Stimulated activated CD4-positive, alpha-beta T cell treated with anti-CD3 and anti-CD28 coated beads, Interleukin-15, amount 100 ng/mL, for 24 hours (primary cell): ENCODE measurements at places on chromosomes 3 and 15.

GRCh38 chr3:115638991-115639390 lies 15.7 kb downstream of the GAP43 start:
- DNase-seq: no peak

GRCh38 chr3:147218965-147219364 lies 187.4 kb downstream of the ZIC4 start:
- DNase-seq: no peak

- peak; percentile 69 for DNase-seq
Measured at GRCh38 chr3:142993958-142994442, 7.4 kb upstream of the U2SURP start.

GRCh38 chr3:72270072-72270681 lies 485.2 kb upstream of the PROK2 start:
- DNase-seq: no peak

GRCh38 chr15:40792394-40792793 lies 14.5 kb upstream of the ZFYVE19 start:
- DNase-seq: no peak

- no peak for DNase-seq
Measured at GRCh38 chr15:48402427-48403177, 71.4 kb downstream of the DUT start.

DNA sequence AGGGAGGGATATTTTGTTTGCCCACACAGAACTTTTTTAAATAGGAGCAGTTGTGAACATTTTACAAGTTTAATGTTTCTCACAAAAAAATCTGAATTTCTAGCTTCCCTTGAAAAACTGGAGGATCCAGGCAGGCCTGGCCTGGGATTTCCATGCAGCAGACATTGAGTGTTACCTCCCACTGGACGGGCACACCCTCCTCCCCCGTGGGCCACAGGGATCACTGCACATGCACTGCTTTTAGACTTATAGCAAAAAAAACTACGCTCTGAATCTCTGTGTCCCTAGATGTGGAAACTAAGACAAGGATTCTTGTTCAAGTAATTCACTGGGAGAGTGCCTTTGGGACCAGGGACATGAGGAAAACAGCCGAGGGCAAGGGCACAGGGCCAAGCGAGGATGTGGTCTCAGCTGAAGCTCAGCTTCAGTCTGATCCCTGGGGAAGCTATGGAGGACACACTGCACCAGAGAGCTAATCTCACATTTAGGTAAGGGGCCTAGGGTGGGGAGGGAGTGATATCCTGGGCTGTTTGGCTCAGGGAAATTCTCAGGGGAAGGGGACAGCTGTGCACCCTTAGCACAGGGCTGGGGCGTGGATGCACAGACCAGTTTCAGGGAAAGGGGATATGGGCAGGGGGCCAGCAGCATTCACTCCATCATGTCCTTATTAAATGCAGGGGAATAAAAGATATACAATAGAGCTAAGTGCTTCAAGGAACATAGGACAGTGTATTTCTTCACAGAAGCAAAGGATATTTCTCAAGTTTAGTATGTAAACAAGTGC lies 46.0 kb downstream of the FSIP1 start:
- no peak for DNase-seq

GRCh38 chr15:84586696-84587095 lies 14.1 kb upstream of the ZSCAN2 start:
- DNase-seq: no peak

DNA sequence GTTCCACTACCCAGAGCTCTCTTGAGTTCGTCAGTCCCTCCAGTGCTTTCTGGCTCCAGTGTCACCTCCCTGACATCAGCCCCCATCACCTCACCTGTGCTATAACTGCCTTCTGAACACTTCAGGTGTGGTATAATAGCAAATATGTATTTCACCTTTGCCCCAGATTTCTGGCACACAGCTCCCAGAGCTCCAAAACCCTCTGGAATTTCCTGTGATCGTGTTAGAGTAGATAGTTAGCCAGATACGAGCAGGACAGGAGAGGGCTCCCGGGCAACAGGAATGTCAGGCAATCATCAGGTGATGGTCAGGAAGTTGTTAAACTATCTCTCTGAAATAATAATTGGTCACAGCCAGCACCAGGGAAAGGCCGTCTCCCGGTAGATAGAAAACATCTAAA lies 22.6 kb upstream of the LIMD1 start:
- DNase-seq: no peak

DNA sequence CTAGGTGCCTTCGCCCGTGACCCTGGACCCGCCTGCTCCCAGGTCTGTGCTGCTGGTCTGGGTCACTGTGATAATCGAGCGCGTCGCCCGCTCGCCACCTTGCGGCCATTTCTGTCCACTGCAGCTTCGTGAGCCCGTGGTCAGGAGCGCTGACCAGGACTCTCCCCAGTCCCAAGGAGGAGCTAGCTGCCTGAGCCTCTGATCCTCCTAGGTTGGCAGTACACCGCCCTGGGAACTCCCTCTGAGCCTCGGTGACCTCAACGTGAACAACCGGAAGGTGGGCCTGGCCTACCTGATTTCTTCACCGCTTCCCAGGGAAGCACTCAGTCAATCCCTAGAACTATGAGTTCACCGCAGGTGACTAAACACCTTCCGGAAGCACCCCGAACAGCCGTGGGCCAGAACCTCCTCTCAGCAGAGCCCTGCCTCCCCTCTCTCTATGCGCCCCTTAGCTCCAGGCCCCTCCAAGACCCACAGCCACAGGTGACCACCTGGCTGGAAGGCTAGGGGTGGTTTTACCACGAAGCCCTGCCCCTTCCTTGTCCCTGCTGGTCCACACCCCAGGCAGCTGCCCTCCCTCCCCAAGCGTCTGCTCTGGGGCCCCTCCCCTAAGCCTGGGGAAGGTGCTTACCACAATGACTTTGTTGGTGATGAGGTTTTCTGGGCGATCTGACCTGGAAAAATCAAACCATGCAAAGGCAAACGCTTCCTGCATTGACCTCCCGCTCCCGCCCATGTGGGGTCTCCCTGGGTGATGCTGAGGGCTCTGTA lies 9.7 kb downstream of the PLA2G4D start:
- DNase-seq: peak; percentile 55

DNA sequence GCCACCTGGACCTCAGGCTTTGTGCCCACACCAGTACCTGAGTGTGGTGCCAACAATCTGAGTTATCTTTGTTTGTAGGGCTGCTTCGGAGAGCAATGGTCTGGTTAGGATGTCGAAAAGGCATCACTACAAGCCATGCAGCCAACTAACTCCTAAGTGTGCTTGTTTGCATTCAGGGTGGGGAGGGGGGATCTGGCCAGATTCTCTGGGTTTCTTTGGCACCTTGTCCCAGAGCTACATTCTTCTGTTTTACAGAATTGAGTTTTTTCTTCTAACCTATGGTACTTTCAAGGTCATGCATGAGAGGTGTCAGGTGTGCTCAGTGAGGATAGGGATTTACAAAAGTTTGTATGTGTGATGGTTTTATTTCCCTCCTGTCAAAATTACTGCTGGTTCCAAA lies 391.4 kb upstream of the RARB start:
- DNase-seq: no peak

DNA sequence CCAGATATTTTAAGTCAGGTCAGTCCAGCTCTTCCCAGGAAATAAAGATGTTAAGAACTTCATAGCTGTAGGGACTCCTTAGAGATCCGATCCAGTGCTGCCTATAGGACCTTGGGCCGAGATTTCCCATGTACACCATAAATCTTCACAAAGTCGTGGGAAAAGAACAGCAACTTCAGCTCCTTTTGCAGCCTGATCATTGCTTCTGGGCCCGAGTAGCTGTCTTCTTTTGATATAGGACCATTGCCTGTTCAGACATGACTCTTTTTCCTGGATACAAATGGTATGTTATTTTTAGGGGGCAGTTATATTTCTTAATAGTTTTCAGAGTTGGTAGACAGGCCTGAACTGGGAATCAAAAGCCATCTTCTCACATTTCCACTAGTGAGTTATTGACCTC lies 20.5 kb downstream of the IL1RAP start:
- DNase-seq: no peak

DNA sequence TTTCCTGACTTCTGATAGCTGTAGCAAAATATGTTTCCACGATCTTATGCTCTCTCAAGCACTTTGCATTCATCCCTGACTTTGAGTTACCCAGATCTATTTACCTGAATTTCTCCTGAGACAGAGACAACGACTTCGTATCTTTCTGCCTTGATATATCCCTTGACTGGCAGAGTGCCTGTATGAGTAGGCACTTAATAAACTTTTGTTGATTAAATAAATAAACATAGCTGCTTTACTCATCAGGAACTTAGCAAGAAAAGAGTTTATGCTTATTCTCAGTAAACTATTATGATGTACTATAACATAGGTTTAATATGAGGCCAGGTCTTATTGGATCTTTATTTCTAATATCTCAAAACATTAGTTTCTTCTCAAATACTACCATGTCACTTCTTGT lies 85.6 kb upstream of the PHLDB2 start:
- no peak for DNase-seq

- DNase-seq: no peak
Measured at GRCh38 chr15:67240235-67241131, 14.0 kb downstream of the AAGAB start.

GRCh38 chr3:15953841-15954240 lies 156.1 kb upstream of the ANKRD28 start:
- DNase-seq: no peak
